ENCODE measurements at places on chromosomes 4 and X.

DNA sequence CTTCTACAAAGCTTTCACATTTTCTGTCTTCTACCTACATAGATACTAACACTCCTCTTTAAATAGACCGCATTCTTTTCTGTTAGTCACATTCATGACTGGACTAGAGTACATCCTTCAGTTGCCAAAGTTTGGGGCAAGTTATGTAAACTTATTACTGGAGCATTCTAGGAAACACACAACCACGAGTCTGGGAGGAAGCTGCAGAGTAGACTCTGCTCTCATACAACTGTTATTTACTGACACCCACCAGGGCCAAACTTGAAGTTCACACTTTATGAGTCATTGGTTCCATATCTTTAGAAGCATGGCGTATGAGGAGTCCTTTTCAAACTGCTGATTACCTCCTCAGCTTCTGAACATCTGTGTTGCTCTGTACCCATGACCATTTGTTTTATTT lies 87.0 kb downstream of the RNF150 start:
- DNase-seq = peak; percentile 99

- DNase-seq = no peak
These were observed 33.8 kb downstream of the THOC2 start for GRCh38 chrX:123698979-123699520.

DNA sequence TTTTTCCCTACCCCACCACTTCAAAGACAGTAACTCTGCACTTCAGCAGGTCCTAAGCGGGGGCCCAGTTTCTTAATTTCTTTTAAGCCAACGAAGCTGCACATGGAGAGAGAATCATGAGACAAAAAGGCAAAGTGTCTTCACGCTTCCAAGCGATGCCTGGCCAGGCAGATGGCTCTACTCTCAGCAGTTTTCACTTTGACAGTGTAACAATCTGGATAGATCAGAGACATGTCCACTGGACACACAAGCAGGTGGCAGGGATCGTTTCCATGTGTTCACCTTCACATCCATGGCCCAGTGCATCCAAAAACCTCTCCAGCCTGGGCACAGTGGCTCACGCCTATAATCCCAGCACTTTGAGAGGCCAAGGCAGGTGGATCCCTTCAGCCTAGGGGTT lies 27.8 kb downstream of the PPP2R2C start:
- DNase-seq = no peak

GRCh38 chr4:53713296-53713695 lies 122.0 kb upstream of the LNX1 start:
- no peak for DNase-seq

- no peak for DNase-seq
These were observed 567.4 kb downstream of the INPP4B start for GRCh38 chr4:142278663-142279062.

Measured in non-pigmented ciliary epithelial cell (primary cell).